ENCODE measurements at places on chromosomes 1 and 21. TPM values are rescaled to one million over a fixed set of nuclear protein-coding genes. Genes with fewer than 3 reads are reported as not detected.

OR2T33 gene
- not detected for total RNA-seq

FCGR3A gene
- total RNA-seq = not detected

FDPS gene
- 261 TPM for total RNA-seq

- H3K27ac ChIP-seq = no peak overlapping the region
- H3K27me3 ChIP-seq = peaks cover 4% of the 10 kb centered on the region
- no peaks in the 10 kb centered on the region for H3K36me3 ChIP-seq
- peaks cover 17% of the 10 kb centered on the region for H3K4me1 ChIP-seq
Observed at GRCh38 chr1:87733386-87733785, 404.7 kb downstream of the LMO4 start.

- H3K36me3 ChIP-seq = no peaks in the 10 kb centered on the region
- no peak for DNase-seq
- H3K4me1 ChIP-seq = peaks cover 14% of the 10 kb centered on the region
- peaks cover 6% of the 10 kb centered on the region for H3K27me3 ChIP-seq
Observed at GRCh38 chr1:33898406-33898805, 34.5 kb downstream of the HMGB4 start.

DNA sequence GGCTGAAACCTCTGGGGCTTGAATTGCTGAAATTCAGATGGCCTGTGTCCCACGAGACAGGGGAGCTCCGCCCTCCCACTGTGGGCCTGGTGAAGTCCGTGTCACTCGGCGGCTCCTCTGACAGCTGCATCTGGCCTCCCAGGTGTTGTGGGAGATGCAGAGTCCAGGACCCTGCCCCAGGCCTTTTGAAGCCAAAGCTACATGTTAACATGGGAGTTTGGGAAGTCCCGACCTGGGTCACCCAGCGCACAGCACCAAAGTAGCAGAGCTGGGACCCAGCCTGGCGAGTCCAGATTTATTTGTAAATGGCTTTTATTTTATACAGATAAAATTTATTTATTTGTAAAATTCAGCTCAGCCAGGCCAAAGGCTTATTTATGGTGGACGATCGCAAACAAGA lies 28.9 kb downstream of the SLC37A1 start:
- no peak for DNase-seq
- H3K36me3 ChIP-seq = peaks cover 25% of the 10 kb centered on the region
- H3K4me1 ChIP-seq = no peaks in the 10 kb centered on the region
- H3K27me3 ChIP-seq = no peaks in the 10 kb centered on the region

Data from progenitor cell of endocrine pancreas (in vitro differentiated cells).